ENCODE measurements at places on chromosomes 4 and X. TPM values are rescaled to one million over a fixed set of nuclear protein-coding genes. Genes with fewer than 3 reads are reported as not detected.
A peak's percentile ranks its signal among the peaks of the same experiment; 100 is the strongest.

GRCh38 chr4:104351706-104352105, 143.0 kb downstream of the CXXC4 start:
- H3K36me3 ChIP-seq: no peaks in the 10 kb centered on the region
- no peaks in the 10 kb centered on the region for H3K27me3 ChIP-seq
- DNase-seq: no peak
- H3K4me3 ChIP-seq: no peak overlapping the region
- H3K4me1 ChIP-seq: no peaks in the 10 kb centered on the region

DNA sequence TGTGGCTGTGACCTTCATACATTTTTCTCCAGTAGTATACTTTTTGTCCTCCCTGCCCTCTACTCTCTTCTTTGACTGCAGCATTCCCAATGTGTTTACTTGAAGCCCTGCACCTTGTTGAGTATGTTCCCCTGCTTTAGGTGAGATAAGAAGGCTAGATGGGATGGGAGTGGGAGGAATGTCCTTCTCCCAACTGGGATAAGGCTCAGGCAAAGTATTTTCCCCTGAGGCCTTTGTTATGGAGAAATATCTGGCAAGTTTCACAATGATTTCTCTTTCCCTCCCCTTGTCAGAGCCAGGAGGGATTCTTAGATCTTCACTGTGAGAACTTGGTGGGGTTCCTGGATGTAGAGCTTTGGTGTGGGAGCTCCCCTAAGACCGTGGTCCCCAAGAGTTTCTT, 131.8 kb downstream of the CLCN5 start:
- no peaks in the 10 kb centered on the region for H3K4me1 ChIP-seq
- H3K27me3 ChIP-seq: no peaks in the 10 kb centered on the region
- H3K27ac ChIP-seq: no peak overlapping the region

DNA sequence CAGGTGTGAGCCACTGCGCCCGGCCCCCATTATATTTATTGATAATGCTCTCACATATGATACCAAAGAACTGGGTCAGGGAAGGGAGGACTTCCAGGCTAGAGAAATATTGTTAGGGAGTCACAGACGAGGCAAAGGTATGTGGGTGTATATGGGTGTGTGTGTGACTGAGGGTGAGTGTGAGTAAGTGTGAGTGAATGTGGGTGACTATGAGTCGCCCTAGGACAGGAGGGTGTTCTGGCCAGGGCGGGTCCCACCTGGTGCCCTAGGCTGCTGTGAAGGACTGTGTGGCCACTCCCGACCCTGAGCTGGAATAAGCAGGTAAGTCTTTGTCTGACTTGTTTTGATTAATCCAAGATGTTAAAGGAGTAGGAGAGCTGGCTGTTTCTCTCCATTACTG, 34.4 kb downstream of the RWDD4 start:
- H3K36me3 ChIP-seq: no peaks in the 10 kb centered on the region
- DNase-seq: no peak
- H3K4me3 ChIP-seq: no peak overlapping the region
- no peaks in the 10 kb centered on the region for H3K27me3 ChIP-seq
- H3K4me1 ChIP-seq: no peaks in the 10 kb centered on the region

- H3K36me3 ChIP-seq: no peaks in the 10 kb centered on the region
- H3K4me1 ChIP-seq: no peaks in the 10 kb centered on the region
- H3K27me3 ChIP-seq: no peaks in the 10 kb centered on the region
- no peak overlapping the region for H3K4me3 ChIP-seq
- no peak for DNase-seq
These were observed 447.5 kb upstream of the PITX2 start for GRCh38 chr4:111070390-111070789.

GRCh38 chr4:136241221-136241986, 1290.9 kb downstream of the PCDH18 start:
- DNase-seq: no peak
- no peak overlapping the region for H3K4me3 ChIP-seq
- H3K36me3 ChIP-seq: no peaks in the 10 kb centered on the region
- no peaks in the 10 kb centered on the region for H3K27me3 ChIP-seq

GRCh38 chrX:110699109-110699508, 96.5 kb downstream of the CHRDL1 start:
- no peak overlapping the region for H3K27ac ChIP-seq
- no peaks in the 10 kb centered on the region for H3K4me1 ChIP-seq
- H3K4me3 ChIP-seq: no peak overlapping the region
- no peaks in the 10 kb centered on the region for H3K36me3 ChIP-seq
- no peak for DNase-seq

Gene MAGED2
- 603 TPM for polyA plus RNA-seq

- no peak overlapping the region for H3K27ac ChIP-seq
- H3K4me3 ChIP-seq: no peak overlapping the region
- H3K36me3 ChIP-seq: peaks cover 100% of the 10 kb centered on the region
- no peaks in the 10 kb centered on the region for H3K4me1 ChIP-seq
- no peak for DNase-seq
These were observed 12.7 kb upstream of the GCNA start for GRCh38 chrX:71565474-71566041.

DNA sequence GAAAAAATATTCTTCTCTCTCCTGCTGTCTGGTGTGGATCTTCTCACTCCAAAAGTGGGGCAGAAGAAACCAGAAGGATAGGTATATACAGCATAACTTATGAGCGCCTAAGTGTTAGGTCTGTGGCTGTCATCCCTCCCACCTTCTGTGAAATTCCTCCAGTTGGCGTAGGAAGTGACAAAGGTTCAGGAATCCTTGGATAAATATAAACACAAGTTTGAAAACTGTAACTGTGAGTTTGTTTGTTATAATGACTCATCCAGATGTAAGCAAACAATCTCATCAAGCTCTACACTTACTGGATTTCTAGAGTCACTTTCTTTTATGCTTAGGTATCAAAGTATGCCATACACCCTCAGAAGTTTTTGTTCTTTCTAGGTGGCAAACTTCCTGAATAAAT, 405.2 kb downstream of the FAT4 start:
- DNase-seq: no peak
- no peaks in the 10 kb centered on the region for H3K27me3 ChIP-seq
- no peaks in the 10 kb centered on the region for H3K36me3 ChIP-seq
- H3K4me1 ChIP-seq: no peaks in the 10 kb centered on the region
- no peak overlapping the region for H3K27ac ChIP-seq

DNA sequence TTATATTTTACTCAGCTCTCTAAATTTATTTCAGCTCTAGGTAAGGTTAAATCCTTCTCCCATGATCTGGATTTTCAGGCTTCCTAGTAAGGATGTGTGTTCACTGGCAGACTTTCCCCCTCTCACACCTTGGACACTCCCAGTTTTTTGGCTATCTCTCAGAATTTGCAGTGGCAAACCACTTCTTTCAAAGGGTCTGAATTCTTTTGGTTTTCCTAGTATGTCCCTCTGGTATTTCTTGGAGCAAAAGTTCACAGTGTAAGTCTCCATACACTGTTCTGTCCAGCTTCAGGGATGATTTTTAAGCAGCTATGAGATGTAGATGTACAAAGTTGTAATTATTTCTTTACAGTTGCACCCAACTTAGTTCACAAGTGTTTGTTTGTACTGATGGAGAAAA, 653.8 kb upstream of the GALNT7 start:
- no peaks in the 10 kb centered on the region for H3K36me3 ChIP-seq
- H3K27me3 ChIP-seq: no peaks in the 10 kb centered on the region
- no peak overlapping the region for H3K27ac ChIP-seq
- no peak for DNase-seq
- H3K4me1 ChIP-seq: no peaks in the 10 kb centered on the region

GRCh38 chr4:13539619-13540445, 4.5 kb downstream of the NKX3-2 start:
- DNase-seq: no peak
- peaks cover 100% of the 10 kb centered on the region for H3K27me3 ChIP-seq
- H3K4me3 ChIP-seq: no peak overlapping the region
- H3K4me1 ChIP-seq: peaks cover 32% of the 10 kb centered on the region

Gene NAA11
- not detected for polyA plus RNA-seq

Gene ADAMTS3
- 7.0 TPM for polyA plus RNA-seq

GRCh38 chr4:6674500-6675149, 19.1 kb upstream of the S100P start:
- H3K27ac ChIP-seq: peak overlapping the region; percentile 89
- peaks cover 35% of the 10 kb centered on the region for H3K4me1 ChIP-seq
- H3K27me3 ChIP-seq: no peaks in the 10 kb centered on the region
- peak overlapping the region; percentile 80 for H3K4me3 ChIP-seq
- DNase-seq: no peak
- no peaks in the 10 kb centered on the region for H3K36me3 ChIP-seq

DNA sequence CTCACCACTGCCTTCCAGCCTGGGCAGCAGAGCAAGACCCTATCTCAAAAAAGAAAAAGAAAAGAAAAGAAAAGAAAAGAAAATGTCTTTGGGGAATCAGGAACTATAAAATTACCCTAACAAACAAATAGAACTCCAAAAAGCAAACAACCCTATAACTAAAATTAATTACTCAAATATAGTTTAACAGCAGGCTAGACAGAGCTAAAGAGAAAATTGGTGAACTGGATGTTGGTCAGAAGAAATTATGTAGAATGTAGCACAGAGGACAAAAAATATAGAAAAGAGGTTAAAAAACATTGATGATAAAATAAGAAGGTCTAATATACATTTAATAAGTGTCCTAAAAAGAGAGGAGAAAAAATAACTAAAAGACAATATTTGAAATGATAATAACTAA, 27.8 kb upstream of the WWC2 start:
- H3K4me1 ChIP-seq: no peaks in the 10 kb centered on the region
- no peaks in the 10 kb centered on the region for H3K36me3 ChIP-seq
- H3K27me3 ChIP-seq: no peaks in the 10 kb centered on the region
- no peak overlapping the region for H3K4me3 ChIP-seq

Gene ARR3
- polyA plus RNA-seq: 1.5 TPM

- H3K4me1 ChIP-seq: no peaks in the 10 kb centered on the region
- no peaks in the 10 kb centered on the region for H3K27me3 ChIP-seq
- H3K27ac ChIP-seq: no peak within 1 kb of the TSS
- H3K36me3 ChIP-seq: no peaks in the 10 kb centered on the region
- DNase-seq: no peak
- H3K4me3 ChIP-seq: no peak within 1 kb of the TSS
These were observed at the start of gene UGT2B7 for GRCh38 chr4:69096111-69096656. UGT2B7 (plus strand) TSS chr4:69096474; CDS start chr4:69096521, 47 bp downstream.

DNA sequence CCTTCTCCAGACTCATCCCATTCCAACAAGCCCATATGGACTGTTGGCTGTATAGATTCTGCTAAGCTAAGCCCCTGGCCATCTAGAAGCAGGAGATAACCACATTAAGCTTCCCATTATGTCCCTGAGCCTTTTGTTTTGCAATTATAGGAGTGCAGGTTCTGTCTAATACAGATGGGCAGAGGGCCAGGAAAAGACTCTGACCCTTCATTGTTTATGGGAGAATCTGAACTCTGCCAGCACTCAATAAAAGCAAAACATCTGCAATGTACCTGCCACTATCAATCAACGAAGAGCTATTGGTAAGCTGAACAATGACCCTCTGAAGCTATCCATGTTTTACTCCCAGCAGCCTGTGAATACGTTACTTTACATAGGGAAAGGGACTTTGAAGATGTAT, 207.3 kb upstream of the CLNK start:
- no peaks in the 10 kb centered on the region for H3K27me3 ChIP-seq
- H3K36me3 ChIP-seq: no peaks in the 10 kb centered on the region
- H3K27ac ChIP-seq: no peak overlapping the region
- no peak overlapping the region for H3K4me3 ChIP-seq

DNA sequence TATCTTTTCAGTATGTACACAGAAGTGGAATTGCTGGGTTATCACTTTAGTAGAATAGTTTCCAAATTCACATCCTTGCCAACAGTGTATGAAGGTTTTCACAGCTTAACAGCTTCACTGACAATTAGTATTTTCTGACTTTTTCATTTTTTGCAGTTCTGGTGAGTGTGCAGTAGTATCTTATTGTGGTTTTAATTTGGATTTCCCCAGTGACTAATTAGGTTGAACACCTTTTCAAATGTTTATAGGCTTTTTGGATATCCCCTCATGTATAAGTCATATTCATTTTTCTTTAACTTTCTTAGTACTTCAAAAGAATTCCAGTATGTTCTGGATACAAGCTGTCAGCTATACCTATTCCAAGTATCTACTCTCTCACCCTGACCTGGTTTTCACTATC, 37.1 kb downstream of the BRCC3 start:
- no peaks in the 10 kb centered on the region for H3K36me3 ChIP-seq
- H3K4me3 ChIP-seq: no peak overlapping the region
- no peak overlapping the region for H3K27ac ChIP-seq
- no peaks in the 10 kb centered on the region for H3K27me3 ChIP-seq
- no peaks in the 10 kb centered on the region for H3K4me1 ChIP-seq

DNA sequence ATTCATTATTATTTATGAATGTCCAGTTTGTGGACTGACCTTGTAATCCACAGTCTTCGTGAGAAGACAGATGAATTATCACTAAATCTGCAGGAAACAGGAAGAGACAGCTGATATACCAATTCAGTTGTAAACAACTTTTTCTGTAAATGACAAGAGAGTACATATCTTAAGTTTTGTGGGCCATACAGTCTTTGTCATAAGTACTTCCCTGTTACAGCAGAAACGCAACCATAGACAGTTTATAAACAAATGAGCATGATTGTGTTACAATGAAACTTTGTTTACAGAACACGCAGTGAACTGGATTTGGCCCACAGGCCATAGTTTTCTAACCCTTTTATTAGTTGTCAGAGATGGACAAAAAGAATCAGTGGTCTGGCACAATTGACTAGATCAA, 443.4 kb downstream of the PDGFC start:
- H3K36me3 ChIP-seq: no peaks in the 10 kb centered on the region
- H3K4me1 ChIP-seq: no peaks in the 10 kb centered on the region
- H3K27ac ChIP-seq: no peak overlapping the region
- no peak for DNase-seq
- H3K4me3 ChIP-seq: no peak overlapping the region

- DNase-seq: no peak
- H3K27ac ChIP-seq: no peak overlapping the region
- H3K27me3 ChIP-seq: no peaks in the 10 kb centered on the region
These were observed 34.2 kb upstream of the GYPE start for GRCh38 chr4:143939528-143939927.

- no peaks in the 10 kb centered on the region for H3K4me1 ChIP-seq
- H3K27ac ChIP-seq: no peak overlapping the region
- DNase-seq: peak; percentile 2
- H3K36me3 ChIP-seq: no peaks in the 10 kb centered on the region
- no peak overlapping the region for H3K4me3 ChIP-seq
These were observed 92.5 kb upstream of the EDA2R start for GRCh38 chrX:66731398-66731797.

DNA sequence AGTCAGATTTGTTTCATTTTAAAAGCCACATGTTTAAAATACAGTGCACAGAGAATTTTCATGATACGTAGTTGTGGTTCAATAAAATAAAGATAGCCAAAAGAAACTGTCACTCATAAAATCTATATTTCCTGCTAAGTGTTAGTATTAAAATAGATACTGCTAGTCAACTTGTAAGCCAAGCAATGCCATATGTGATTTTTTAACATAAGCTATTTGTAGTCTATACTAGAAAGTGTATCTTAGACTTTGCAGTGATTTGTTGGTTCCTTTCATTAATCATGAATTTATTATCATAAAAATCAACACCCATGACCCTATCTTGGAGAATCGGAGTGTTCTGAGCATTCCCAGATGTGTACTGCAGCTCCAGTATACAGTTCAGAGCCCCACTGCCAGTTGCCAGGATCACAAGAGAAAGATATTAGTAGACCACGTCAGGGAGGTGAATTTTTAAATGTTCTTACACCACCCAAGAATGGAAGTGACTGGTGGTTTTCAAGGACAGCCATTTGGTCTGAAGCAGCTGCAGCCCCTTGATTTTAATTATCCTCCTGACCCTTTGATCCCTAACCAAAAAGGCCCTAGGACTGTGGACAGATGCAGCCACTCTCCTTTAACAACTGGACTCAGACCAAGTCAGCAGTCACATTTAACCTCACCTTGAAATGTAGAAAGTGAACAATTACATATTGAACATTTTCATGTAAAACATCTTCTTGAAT, 163.1 kb downstream of the PALLD start:
- no peaks in the 10 kb centered on the region for H3K36me3 ChIP-seq
- no peak for DNase-seq
- no peak overlapping the region for H3K4me3 ChIP-seq

Gene OTC
- not detected for polyA plus RNA-seq

Gene FAM156B
- 23.6 TPM for polyA plus RNA-seq

Gene IL21
- not detected for polyA plus RNA-seq

All from left lung (tissue), 14 donors.